NCI-H2081 treated with DMSO at 0.1 percent for 48 hours (cell line): ENCODE measurements at places on chromosomes 16 and 17.

GRCh38 chr16:87420026-87421002, 28.2 kb downstream of the MAP1LC3B start:
- no peak for DNase-seq

- peak; percentile 24 for DNase-seq
Measured at GRCh38 chr17:41647940-41648410, 23.6 kb upstream of the KRT17 start.

- no peak for DNase-seq
Measured at GRCh38 chr16:68126395-68126794, 41.2 kb downstream of the NFATC3 start.

DNA sequence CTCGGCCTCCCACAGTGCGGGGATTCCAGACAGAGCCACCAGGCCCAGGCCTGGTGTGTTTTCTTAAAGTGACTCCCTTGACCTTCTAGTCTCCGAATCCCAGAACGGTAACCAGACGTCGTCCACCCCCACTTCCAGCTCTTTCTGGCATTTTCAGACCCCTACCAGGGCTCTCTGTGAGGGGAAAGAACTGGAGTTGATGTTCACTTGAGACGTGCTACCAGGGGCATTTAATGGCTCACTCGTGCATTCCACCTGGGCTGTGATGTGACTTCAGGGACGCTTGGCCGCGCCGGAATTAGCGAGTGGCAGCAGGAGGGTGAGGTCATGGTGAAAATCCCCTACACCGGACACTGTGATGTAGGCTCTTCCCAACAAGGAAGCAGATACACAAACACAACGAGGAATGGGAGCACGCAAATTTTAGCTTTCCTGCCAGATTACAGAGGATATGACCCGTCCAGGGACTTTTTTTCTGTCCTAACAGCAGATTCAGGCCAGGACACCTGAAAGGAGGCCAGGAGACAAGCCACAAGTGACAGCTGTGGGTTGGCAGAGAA, 1.1 kb upstream of the GNA13 start:
- DNase-seq: no peak

- no peak for DNase-seq
Measured at GRCh38 chr17:43986225-43986981, 18.0 kb upstream of the NAGS start.
